ENCODE measurements at places on chromosomes 2 and 18.

GRCh38 chr2:101802329-101802728, 104.8 kb downstream of the MAP4K4 start:
- no peak for DNase-seq

DNA sequence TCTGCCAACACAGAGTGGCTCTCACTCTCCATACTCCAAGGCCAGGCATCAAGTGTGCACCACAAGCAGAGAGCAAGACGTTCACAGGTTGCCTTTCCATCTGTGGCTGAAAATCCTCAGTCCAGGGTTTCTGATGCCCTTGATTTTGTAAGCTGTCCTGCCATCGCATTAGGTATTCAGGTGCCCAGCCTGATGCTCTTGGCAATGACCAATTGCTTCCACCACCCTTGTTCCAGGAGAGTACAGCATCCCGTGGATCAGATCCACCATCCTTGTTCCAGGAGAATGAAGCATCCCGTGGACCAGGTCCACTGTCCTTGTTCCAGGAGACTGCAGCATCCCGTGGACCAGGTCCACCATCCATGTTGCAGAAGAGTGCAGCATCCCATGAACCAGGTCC, 133.4 kb upstream of the GPC1 start:
- DNase-seq: no peak

DNA sequence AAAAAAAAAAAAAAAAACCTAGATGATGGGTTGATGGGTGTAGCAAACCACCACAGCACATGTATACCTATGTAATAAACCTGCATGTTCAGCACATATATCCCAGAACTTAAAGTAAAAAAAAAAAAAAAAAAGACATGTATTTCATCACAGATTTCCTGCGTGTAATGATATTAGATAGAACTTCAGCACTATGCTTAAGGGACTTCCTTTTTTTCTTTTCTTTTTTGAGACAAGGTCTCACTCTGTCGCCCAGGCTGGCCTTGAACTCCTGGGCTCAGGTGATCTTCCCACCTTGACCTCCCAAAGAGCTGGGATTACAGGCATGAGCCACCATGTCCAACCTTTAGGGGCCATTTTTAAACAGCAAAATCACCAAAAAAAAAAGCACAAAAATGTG, 42.0 kb downstream of the NEURL3 start:
- no peak for DNase-seq

GRCh38 chr2:667332-667999, 9.7 kb downstream of the TMEM18 start:
- DNase-seq: peak; percentile 37

- DNase-seq: no peak
These were observed 680 bp downstream of the ASNSD1 start for GRCh38 chr2:189661957-189662321.

DNA sequence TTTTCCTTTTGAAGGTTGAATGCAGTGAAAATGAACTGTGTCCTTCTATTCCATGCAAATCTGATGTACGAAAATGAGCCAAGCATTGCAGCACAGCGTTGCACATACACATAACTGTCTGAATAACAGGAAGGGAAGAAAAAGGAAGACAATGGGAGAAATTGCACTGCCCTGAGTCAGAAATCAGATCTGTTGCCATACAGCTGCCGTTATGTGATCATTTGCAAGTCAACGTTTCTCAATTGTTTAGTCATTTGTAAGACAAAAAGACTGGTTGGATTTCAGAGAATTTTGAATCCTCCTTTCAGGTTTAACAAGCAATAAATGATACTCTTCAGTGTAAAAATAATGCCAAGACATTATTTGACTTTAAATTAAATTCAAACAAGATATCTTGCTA, 284.1 kb downstream of the DSEL start:
- DNase-seq: peak; percentile 51

DNA sequence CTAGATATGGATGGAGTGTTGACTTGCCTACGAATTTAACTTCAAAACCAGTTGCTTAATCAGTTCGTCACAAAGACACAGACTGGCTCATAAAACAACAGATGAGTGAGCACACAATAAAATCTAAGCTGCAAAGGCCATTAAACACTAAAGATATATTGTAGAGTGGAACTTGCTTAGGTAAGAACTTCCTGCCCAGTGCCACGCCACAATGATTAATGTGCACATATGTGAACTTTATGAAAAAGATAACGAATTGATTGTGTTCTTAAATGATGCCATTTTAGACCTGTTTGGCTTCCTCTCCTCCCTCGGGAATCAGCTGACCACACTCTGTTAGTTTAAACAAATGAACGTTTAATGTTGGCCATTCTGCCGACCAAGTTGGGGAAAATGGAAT, 2031.3 kb upstream of the CELF4 start:
- no peak for DNase-seq

- no peak for DNase-seq
These were observed 1.7 kb downstream of the SLC1A4 start for GRCh38 chr2:64990876-64991275.

GRCh38 chr2:113273027-113273551, 5.6 kb downstream of the PAX8 start:
- DNase-seq: no peak

DNA sequence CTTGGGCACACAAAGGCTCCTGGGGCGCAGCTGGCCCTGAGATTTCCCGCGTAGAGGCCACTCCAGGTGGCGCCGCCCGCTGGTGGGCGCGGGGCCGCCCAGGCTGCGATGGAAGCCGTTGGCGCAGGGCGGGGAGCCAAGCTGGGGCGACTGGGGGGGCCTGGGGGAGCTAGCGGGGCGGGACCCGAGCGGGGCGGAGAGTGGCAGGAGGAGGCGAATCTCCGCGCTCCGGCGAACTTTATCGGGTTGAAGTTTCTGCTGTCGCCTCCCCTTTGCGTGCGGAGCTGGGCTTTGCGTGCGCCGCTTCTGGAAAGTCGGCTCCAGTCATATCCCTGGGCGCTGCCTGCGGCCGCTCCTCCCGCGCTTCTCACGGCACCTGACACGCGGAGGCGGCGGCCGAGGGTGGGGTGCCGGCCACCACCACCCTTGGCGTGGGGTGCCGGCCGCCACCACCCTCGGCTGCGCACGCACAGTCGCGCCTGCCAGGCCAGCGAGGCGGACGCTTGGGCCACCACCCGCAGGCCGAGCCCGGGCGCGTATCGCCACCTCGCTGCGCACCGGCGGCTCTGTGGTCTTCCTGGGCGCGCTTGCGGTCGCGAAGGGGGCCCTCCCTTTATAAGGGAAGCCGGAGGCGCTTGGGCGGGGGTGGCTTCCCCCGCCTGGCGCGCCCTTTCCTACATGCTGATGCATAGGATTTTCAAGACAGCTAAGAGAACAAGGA, 919 bp upstream of the CYP1B1 start:
- no peak for DNase-seq

DNA sequence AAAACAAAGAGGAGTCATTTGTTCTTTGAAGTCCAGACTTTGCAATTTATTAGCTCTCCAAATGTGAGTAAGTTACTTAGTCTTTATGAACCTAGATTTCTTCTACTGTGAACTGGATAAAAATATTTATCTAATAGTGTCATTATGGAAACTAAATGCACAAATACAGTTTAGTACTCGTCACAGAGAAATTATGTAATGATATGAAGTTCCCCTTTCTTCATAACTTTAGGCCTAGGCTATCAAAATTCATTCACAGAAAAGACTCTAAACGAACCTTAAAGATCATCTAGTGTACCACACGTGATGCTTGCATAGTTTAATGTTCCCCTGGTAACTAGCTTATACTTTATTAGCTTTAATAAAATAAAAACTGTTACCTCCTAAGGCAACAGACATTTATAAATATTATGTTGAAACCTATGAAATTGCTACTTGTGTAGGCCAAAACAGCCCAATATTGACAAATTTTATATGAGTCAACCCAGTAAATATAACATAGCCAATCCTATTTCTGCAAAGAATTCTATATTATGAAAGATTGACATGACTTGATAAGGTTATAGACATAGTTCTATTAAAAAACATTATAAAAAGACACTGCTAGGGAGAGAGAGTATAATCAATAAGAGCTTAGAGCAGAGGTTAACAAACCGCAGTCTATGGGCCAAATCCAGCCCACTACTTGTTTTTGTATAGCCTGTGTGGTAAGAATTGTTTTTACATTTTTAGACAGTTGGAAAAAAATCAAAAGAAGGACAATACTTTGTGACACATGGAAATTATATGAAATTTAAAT, 44.9 kb upstream of the ITPRID2 start:
- DNase-seq: no peak

GRCh38 chr2:26634636-26635230, 6.4 kb downstream of the CIB4 start:
- DNase-seq: no peak

DNA sequence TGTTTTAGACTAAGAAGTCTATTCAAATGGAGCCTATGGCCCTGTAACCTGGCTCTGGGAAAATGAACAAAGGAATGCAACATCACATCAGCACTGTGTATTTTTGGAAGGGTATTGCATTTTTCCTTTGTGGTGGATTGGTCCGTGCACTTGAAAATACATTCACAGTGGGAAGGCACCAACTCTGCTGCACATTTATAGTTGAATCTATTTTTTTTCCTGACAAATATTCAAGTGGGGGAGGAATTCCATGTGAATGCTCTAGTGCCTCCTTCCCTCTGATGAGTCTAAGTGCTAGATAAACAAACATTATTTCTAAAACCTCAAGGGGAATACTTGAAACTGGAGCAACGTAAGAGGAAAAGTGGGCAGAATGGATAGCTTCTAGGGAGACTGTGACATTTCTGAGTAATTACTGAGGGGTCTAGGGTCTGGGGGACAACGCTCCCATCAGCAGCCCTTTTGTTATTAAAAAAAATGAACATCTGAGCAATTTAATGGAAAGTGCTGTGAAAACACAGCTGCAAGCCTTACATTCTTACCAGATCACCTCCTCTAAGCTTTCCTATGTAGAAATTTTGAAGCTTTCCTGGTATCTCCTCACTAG, 208.2 kb downstream of the SLC8A1 start:
- DNase-seq: no peak

DNA sequence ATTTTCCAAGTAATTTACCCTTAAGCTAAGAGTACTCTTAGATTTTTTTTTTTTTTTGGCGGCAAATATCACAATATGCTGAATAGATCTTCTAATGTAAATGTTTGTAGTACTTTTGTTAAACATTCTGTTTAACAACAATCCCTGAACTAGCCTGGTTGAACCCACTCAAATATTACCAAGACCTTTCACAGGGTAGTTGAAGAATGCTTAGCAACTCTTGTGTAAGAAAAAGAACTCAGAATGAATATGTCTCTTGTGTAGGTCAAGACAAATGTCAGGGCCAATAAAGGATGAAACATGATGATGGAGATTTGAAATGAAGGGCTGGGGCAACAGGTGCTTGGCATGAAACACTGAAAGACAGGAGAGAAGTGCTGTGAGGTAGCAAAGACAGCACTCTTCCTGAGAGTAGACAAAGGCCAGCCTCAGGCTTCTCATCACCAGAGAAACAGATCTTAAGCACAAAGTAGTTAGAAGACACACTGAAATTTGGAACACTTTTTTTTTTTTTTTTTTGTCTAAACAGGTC, 597.3 kb downstream of the ERBB4 start:
- DNase-seq: no peak

Measured in retinal pigment epithelial cell (primary cell).